ENCODE measurements at places on chromosomes 7 and 10.

- no peak for DNase-seq
Measured at GRCh38 chr7:111743244-111743847, 181.1 kb upstream of the IMMP2L start.

DNA sequence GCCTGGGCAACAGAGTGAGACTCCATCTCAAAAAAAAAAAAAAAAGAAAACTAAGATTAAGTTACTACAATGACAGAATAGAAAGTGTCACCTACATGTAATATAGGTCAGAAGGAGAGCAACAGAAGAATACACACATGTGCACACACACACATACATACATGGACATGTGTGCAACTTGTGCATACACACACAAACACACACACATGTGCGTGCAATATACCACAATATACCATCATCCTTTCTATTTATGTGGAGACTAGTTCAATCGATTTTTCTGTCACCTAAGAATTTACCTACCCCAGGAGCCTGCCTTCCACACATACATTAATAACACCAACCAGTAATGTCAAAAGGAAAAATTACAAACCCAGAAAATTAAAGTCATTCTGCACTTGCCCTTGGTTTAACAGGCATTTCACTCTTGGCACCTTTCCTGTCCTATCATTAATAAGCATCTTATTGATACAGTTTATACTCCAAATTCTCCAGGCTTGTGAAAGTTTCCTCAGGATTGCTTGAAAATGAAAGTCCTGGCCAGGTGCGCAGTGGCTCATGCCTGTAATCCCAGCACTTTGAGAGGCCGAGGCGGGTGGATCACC, 2.5 kb downstream of the PNLIPRP1 start:
- DNase-seq, result no peak

DNA sequence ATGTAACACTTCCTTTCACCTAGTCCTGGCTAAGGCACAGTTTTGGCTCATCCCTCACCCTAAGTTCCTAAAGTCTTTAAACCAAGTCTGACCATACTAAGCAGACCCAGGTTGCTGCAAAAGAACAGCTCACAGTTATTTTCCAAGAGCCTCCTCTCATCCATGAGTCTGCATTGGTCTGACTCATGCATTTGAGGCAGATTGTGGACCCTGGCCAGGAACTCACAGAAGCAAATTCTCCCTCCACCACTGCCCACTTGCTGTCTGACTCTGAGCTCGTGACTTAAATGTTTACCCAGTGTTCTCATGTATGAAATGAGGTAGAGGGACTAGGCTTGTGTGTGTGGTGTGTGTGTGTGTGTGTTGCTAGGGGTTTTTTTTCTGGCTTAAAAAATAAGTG, 1272.8 kb downstream of the TYW1 start:
- DNase-seq, result no peak

- DNase-seq, result peak; percentile 92
Measured at GRCh38 chr10:33412653-33413361, 78.3 kb upstream of the NRP1 start.
